ENCODE measurements at places on chromosomes 2 and 18.

GRCh38 chr2:178484245-178485041 lies 4.2 kb downstream of the PLEKHA3 start:
- DNase-seq = no peak

DNA sequence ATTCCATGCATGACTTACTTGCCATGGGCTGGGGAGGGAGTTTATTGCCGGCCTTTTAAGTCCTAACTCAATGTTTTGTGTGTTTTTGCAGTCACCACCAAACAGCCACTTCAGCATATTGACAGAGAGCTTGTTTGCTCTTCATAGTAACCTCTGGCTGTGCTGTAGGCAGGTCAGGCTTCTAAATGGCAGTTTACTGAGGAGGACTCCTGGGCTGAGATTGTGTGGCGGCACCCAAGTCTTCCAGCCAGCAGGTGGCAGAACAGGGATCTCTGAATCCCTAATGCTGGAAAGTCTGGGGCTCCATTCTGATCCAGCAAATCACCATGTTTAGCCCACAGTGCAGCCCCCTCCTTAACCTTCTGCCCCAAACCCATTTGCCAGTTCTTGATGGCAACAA lies 121.2 kb downstream of the CAPN13 start:
- peak; percentile 56 for DNase-seq

GRCh38 chr2:42844366-42844765 lies 52.0 kb upstream of the HAAO start:
- no peak for DNase-seq

GRCh38 chr2:102334486-102334885 lies 21.1 kb upstream of the IL18R1 start:
- DNase-seq = no peak

GRCh38 chr2:163734881-163735684 lies 725 bp downstream of the FIGN start:
- DNase-seq = peak; percentile 15

- DNase-seq = peak; percentile 3
Measured at GRCh38 chr2:174198846-174199564, 49.3 kb downstream of the OLA1 start.

- no peak for DNase-seq
Measured at GRCh38 chr2:72004201-72004915, 143.3 kb downstream of the CYP26B1 start.

- DNase-seq = no peak
Measured at GRCh38 chr2:241942416-241943208, 73.1 kb downstream of the RTP5 start.

GRCh38 chr2:160741271-160741670 lies 247.7 kb upstream of the RBMS1 start:
- no peak for DNase-seq

GRCh38 chr18:49591775-49592174 lies 29.9 kb downstream of the LIPG start:
- no peak for DNase-seq

DNA sequence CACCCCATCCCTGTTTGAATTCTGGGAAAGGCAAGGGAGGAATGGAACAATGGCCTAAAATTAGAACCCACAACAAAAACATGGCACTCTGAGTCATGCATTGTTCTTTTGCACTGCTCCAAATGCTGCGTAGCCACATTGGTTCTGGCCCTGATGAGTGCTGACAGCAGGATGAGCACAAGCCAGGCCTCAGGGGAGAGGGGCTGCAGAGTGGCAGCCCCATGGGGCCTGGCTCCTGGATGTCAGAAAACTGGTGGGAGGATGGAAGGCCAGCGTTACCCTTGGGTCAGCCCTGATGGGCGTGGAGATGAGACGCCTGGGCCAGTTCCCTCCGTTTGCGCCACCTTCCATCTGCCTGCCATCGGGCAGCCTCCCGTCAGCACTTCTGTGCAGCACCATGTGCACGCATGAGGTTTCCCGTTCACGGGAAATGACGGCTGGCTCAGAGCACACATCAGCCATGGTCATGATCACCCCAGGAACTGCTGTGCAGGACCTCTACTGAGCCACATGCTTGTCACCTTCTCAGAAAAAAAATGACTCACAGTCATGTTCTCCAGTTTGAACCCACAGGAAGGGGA lies 65.6 kb downstream of the CYP26B1 start:
- no peak for DNase-seq

DNA sequence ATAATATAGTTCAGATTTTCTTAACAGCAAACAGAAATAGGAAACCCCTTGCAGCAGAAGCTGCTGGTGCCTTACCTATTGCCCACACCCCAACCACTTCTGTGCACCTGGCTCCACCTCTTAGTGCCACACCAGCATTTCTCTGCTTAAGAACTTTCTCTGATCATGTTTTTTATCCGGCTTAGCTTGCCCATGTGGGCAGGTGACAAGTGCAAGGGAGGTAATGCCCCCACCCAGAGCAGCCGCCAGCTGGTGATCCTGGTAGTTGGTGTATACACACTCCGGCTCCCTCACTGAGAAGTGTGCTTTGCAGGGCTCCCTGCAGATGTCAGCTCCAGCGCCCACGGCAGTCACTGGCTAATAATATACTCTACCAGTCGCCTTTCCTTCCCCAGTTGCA lies 126.3 kb downstream of the ALPK2 start:
- DNase-seq = peak; percentile 31

DNA sequence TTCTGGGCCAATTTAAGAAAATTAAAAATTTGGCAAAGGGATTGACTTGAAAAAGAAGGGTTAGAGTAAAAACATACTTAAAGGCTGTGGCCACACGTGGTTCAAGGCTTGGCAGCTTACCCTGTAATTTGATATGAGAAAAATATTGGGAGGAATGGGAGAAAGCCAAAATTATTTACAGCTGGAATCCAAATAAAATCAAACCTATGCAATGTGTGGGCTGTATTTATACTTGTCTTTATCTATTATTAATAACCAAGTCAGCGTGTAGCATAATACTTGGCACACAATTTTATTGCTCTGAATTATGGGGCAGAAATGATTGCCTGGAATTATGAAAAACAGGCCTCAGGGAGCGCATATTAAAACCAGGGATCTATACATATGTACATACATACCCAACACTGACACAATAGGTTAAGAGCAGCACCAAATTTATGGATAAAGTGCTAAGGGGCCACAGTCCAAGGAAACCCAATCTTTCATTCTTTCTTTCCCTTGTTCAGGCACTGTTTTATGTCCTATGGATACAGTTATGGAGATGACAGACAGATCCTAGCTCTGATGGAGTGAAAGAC lies 35.6 kb downstream of the FAM124B start:
- DNase-seq = no peak

DNA sequence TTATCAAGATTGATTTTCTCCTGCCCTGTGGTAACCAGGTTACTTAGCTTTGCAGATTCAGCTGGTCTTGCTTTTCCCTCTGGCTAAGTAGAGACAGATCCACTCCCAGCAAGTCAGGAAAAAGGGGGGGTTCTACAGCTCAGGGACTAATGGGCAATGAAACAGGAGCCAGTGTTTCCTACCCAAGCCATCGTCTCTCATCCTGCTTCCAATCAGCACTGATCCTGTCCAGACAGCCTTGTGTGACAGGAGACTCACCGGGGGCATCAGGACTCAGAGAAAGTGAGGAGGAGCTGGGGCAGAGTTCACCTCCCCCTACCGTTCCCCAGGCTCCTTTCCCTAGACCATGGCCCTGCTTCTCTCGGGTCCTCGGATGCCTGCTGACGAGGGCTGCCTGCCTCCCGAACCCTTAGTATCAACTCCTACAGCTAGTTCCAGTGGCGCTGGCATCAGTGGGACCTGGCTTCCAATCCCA lies 307.6 kb downstream of the ALK start:
- no peak for DNase-seq

- DNase-seq = no peak
Measured at GRCh38 chr2:120892271-120892966, 156.8 kb downstream of the GLI2 start.

DNA sequence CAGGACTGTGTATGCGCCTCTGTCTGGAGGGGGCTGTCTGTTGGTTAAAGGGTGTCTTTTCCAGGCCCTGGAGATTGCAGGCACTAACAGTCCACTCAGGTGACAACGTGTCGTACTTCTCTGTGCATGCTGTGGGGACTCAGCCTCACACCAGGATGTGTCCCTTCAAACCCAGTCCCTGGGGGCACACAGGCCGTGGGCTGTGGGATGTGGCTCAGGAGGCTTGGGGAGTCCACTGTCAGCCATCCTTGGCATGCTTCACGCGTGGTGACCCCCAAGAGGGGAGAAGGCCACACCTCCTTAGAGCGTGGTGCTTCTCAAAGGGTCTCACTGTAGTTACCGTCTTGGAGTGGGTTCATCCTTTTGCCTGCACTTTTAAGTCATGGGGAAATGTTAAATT lies 127.8 kb downstream of the KLHL29 start:
- no peak for DNase-seq

DNA sequence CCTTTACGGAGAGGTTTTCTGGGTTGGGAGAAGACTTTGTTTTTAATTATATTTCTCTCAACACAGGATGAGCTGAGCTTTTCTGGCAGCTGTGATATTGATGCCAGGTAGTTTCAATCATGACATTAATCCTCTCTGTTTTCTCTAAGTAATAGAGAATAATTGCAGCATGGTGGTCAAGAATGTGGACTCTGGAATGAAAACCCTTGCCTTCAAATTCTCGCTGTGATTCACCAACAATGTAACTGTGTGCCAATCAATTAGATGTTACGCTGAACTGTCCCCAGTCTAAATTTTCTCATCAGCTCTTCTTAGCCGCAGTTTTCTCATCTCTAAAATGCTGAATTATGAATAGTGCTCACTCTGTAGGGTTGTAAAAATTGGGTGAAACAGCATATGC lies 31.6 kb upstream of the PPM1B start:
- DNase-seq = no peak

GRCh38 chr18:2971741-2972552 lies 41.0 kb downstream of the LPIN2 start:
- DNase-seq = peak; percentile 90

GRCh38 chr2:175874291-175874690 lies 127.8 kb downstream of the LNPK start:
- DNase-seq = no peak

DNA sequence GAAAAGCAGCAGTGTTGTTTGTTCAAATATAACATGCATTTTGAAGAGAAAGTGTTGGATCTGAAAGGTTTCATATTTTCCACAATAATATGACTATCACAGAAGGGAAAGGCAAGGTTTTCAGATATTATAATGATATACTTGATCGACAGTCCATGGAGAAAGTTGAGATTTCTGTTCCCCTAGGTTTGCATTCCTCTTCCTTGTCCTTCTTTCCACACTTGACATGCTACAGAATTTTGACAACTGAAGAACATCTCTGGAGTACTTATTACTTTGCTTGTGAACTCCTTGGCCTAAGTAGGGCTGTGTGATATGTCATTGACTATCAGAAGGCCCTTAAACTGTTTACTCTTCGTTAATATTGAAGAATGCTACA lies 46.5 kb downstream of the TMEFF2 start:
- no peak for DNase-seq

DNA sequence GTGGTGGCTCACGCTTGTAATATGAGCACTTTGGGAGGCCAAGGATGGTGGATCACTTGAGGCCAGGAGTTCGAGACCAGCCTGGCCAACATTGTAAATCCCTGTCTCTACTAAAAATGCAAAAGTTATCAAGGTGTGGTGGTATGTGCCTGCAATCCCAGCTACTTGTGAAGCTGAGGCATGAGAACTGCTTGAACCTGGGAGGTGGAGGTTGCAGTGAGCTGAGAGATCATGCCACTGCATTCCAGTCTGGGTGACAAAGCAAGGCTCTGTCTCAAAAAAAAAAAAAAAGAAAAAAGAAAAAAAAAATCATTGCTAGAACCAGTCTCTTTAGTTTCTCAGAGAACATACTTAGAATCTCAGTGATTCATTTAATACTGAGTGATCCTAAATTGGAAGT lies 217.1 kb downstream of the DYM start:
- DNase-seq = no peak

GRCh38 chr2:158619496-158619895 lies 162.7 kb downstream of the PKP4 start:
- DNase-seq = no peak

GRCh38 chr2:38925982-38926381 lies 36.3 kb downstream of the ARHGEF33 start:
- no peak for DNase-seq

DNA sequence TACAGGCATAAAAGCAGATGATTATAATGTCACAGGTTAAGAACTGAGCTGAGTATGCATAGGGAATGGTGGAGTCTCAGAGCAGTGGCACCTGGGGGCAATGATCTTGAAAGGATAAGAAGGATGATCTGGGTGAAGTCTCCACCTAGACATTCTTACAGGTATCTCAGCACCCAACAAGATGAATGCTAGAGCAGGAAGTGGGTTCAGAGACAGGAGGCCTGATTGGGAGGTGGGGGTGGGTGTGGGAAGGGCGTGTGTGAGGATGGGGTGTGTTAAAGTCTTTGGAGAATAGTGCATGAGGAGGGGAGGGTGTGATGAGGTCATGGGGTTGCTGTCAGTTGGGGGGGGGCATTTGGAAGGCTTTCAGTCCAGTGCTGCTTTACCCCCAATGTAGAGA lies 78.8 kb upstream of the UPP2 start:
- DNase-seq = no peak

GRCh38 chr2:126881591-126881990 lies 17.1 kb upstream of the TEX51 start:
- no peak for DNase-seq

GRCh38 chr2:86487062-86487461 lies 45.9 kb downstream of the KDM3A start:
- DNase-seq = no peak

DNA sequence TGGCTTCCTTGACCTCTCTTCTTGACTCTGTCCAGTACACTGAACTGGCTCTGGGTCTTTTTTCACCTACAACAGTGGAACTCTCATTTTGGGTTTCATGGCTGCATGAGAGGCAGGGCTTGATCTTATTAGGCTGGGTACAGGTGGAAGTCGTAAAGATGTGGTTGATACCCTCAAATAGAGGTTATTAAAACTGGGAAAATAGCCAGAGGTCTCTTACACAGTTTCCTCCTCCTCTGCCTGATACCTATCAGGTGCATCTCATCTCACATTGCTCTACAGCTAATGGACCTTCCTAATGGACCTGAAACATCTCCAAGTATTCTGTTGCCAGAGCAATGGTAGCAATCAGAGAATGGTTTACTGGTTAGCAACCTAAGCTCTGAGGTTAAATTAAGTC lies 231.8 kb downstream of the ETAA1 start:
- no peak for DNase-seq

DNA sequence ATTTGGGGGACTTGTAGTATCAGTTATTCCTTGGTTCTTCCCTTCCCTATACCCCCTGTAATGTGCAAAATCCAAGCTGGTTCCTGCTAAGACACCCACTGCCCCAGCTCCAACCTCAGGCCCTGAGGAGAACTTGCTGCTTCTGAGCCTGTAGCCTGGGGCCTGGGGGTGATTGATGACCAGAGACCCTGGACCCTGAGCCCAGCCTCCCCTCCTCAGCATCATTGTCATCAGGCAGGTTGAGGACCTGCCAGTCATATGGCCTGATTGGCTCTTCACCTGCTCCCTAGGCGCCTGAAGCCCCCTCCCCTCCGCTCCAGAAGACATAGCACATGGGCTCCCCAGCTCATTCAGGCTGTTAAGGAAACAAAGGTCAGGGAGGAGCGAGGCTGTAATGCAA lies 73.8 kb upstream of the YWHAQ start:
- no peak for DNase-seq

All from kidney (tissue), 22 donors.